ENCODE measurements at places on chromosomes 12 and 14. TPM values are rescaled to one million over a fixed set of nuclear protein-coding genes. Genes with fewer than 3 reads are reported as not detected.

GRCh38 chr14:68945585-68946488, 33.3 kb downstream of the ACTN1 start:
- DNase-seq = no peak

Gene AJUBA
- total RNA-seq = 24.6 TPM

Gene LAG3
- total RNA-seq = not detected

Gene GAS2L3
- 2.2 TPM for total RNA-seq

Gene CPM
- total RNA-seq = 21.9 TPM

Gene ACRBP
- 0.43 TPM for total RNA-seq

Gene DDHD1
- 8.6 TPM for total RNA-seq

Measured in right atrium auricular region (tissue), 2 donors.